ENCODE measurements at places on chromosomes 2 and 18.

GRCh38 chr2:163466331-163467250 is 269.2 kb downstream of the FIGN start:
- DNase-seq, result no peak

DNA sequence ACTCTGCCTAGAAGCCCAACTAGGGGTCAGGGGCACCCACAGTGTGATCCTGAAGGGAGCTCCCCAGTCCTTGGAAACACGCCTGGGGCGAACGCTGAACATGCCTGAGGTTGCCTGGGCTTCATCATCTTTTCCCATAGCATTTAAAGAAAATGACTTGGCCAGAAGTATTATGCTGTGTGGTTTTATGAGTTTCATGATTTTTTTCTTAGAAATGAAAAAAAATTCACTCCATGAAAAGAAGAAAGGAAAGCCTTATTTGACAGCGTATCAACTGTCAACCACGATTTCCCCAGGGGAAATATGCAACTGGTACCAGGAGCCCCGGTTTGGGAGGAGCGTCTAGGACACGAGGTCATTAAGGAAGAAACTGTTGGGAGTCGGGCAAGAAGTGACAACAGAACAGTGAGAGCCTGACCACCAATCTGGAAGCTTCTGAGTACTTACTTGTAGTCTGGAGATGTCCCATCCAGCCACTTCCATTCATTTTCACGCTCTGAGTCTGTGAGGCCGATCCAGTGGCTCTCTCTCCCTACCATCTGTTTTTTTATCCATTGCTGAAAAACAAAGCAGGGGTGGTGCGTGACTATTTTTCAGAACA is 63.5 kb upstream of the THOC1 start:
- DNase-seq, result no peak

DNA sequence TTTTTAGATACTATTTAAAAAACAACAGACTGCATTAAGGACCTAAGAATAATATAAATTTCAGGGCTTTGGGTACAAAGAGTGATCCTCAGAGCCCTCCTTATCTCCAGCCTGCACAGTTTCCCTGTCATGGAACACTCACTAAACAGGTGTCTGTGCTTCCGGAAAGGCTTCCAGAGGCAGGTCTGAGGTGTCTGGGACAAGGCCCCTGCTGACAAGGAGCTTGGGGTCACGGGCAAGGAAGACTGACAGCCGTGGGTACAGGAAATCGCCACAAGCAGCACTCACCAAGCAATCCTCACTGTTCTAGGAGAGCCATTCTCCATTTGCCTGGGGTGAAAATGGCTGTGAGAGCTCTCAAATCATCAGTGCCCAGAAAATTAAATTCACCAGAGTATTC is 220.3 kb upstream of the PXDN start:
- DNase-seq, result no peak

DNA sequence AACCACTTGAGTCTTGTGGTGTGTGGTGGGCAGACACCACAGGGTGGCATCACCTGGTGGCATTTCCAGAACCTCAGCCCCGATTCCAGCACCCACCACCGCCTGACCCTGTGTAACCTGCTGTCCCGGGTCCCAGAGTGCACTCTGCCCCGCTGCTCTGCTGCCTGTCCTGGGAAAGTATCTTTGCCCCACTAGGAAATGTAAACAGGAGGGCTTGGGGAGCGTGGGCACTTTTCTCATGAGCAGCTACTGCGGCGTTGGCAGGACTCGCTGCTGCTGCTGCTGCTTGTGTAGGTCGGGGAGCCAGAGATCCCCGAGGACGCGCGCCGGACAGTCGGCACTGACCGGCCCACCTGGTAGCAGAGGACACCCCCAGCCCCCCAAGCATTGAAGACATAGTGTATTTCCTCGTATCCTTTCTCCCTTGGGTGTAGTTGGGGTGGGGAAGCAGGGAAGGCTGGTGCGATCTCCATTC is 13.4 kb downstream of the DTYMK start:
- no peak for DNase-seq

DNA sequence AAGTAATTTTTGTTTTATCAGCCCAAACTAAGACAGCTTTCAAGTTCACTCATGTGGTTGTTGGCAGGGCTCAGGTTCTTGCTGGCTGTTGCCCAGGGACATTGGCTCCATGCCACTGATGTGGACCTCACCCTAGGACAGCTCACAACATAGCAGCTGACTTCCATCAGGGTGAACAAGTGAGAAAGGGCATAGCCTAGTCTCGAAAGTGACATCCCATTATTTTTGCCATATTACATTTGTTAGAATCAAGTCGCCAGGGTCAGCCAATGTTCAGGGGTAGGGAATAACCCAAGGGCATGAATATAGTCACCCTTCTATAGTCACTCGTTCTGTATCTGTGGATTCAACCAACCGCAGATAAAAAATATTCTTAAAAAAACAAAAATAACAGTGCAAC is 10.7 kb upstream of the CWC22 start:
- DNase-seq, result no peak

- DNase-seq, result no peak
Measured at GRCh38 chr2:229526951-229527350, 187.4 kb downstream of the DNER start.

DNA sequence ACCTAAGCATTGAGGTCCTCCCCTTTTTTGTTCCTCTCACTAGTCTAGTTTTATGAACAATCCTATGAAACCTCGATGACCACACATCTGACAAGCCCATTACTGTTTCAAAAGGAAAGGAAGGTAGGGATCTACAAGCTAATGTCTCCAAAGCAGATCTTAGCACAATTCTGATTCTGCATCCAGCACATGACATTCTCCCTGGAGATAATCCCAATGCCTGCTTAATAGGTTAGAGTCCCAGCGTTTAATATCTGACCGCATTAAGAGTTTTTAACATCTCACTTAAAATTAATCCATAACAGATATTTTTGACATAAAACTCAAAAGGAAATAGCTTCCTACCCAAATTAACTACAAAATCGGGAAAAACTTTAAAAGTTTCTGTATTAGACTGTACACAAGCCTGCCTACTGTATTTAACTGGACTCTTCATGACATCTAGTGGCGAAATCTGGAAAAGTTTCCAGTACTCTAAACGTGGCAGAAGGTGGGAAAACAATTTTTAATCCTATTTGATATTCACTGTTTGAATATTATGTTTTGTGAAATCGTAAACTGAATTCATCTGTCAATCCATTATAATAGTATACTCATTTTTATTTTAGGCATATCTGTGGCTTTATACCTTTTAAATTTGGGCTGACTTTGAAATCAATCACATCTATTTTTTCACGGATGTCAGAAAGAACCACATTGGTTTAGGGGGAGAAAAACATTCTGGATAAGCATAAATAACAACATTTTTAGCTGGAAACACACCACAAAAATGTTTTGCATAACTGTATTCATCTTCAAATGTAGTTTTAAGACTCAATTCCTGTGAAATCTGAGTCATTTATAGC is 62.4 kb downstream of the TXNL1 start:
- DNase-seq, result no peak

DNA sequence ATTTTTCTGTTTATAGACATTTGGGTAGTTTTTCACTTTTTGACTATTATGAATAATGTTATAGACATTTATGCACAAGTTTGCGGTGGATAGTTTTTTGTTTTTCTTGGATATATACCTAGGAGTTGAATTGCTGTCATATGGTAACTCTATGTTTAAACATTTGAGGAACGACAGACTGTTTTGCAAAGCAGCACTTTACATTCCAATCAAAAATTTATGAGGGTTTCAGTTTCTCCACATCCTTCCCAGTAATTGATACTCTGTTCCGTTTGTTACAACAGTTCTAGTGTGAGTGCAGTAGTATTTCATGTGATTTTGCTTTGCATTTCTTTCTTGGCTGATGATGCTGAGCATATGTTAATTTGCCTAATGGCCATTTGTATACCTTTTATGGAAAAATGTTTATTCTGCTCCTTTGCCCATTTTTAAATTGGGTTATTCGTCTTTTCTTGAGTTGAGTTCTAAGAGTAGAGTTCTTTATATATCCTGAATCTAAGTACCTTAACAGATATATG is 617.3 kb upstream of the LRATD1 start:
- no peak for DNase-seq

DNA sequence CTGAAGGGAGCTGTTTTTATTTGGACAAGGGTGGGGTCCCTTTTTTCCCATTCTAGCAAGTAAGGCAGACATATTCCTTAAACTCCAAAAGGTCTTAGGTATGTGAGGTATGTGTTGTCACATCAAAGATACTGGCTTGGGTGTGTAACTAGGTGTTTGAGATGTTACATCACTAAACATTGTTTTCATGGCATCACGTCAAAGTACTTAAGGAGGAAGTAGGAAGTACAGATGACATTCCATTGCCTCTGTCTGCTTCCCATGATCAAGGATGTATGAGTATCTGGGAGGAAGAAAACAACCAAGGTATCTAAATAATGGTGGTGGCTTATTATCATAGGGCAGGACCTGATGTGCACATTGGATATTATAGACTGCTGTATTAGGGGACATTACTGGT is 39.3 kb downstream of the CD302 start:
- DNase-seq, result no peak

DNA sequence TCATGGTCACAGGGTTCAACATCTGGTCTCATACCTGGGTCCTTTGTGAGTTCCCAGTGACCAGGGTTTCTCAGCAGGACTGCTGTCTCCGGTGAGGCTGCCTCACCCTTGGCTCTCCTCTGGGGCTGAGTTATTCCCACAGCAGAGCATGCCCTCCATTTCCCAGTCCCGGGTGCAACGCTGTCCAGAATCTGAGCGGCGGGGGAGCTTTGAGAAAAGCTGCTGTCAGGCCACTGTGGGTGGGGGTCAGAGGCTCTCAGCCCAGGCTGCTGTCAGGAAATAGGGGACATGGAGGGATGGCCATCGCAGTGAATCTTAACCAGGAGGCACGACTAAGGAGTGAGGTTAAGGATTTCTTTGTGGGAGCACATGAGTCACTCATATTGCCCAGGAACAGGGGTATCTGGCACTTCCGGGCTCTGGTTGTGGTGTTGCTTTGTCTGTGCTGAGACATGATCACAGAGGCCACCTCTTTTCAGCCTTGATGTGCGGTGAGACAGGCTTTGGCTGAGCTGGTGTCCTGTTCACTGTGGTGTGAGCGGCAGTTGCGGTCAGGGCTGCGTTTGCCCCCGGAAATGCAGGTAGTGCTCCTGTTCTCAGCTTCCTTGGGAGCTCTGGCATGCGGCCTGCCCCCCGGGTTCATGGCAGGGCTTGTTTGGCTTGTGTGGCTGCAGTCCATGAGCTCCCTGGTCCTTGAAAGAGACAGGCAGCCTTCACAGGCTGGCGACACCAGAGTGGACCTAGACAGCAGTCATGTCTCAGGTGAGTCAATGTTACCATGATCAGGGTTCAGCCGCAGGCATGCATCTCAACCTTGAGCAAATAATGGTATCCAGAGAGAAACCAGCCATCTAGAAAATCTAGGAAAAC is 310.7 kb upstream of the MYT1L start:
- no peak for DNase-seq

DNA sequence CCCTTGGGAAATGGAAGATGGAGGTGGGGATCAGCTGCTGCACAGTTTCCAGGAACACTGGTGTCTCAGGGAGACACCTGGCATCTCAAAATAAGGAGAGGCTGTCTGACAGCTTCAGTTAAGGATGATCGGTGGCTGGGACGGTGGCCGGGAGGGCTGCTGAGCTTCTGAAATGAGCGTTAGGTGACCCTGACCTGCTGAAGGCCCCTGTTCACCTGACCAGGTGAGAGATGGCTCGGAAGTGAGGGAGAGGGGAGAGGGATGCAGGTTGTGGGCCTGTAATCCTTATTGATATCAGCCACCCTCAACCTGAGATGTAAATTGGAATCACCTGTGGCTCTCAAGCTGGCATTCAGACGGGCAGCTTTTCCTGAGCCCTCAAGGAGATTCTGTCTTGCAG is 99.0 kb downstream of the AGAP1 start:
- DNase-seq, result no peak

DNA sequence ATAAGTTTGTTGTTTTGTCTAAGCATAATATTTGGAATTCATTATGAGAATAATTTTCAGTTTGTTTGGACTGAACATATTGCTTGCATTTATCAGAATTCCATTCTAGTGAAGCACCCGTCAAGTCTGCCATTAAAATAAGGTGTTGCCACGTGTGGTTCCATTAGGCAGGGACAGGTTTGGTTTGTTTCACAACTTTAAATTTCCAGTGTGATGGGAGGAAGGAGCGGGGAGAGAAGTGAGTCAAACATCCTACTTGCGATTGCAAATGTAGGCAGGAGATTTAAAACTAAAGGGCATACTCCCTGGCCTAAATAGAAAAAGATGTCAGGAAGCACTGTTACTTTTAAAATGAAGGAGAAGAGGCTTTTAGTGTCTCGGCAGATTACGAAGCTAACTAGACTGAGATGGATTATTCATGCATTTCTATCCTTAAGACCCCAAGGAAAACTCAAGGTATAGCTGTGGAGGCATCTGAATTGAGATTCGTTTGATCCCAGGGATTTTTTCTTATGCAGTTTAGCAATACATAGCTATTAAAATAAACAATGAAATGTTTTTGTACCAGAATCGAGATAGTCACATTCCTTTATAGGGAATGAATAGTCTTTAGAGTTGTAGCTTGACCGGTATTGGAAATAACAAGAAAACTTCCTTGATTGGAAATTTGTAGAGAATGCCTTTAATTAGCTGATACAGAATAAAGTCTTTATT is 19.8 kb downstream of the GRHL1 start:
- DNase-seq, result no peak

GRCh38 chr2:49371128-49371701 is 216.9 kb upstream of the FSHR start:
- no peak for DNase-seq

- no peak for DNase-seq
Measured at GRCh38 chr2:118029025-118029424, 15.2 kb upstream of the CCDC93 start.

DNA sequence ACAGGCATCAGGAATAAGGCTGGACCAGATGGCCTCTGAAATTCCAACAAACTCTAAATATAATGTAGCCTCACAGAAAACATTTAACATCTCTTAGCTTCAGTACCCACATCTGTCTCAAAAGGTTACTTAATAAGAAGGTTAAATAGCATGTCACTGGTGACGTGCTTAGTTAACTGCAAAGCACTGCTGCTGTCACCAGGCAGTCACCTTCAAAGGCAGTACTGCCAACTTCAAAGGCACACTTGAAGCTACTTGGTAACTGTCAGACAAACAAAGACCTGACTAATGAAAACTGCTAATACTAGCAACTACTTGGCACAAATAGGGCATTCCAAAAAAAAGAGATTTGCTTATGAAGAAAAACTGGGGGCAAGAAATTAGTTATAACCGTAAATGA is 36.2 kb downstream of the EPG5 start:
- no peak for DNase-seq

DNA sequence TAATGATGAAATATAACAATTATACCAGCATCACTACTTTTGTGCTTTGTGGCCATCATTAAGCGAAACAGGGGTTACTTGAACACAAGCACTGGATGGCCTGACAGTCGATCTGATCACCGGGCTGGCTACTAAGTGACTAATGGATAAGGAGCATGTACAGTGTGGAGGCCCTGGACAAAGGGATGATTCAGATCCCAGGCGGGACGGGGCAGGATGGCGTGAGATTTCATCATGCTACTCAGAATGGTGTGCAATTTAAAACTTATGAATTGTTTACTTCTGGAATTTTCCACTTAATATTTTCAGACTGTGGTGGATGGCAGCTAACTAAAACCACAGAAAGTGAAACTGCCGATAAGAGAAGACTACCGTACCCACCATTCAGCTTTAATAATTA is 7.0 kb upstream of the CLIP4 start:
- DNase-seq, result no peak

Measured in stimulated activated CD8-positive, alpha-beta memory T cell treated with anti-CD3 and anti-CD28 coated beads, Interleukin-4, amount 100 ng/mL, for 4 hours (primary cell).